ENCODE measurements at places on chromosomes 12 and 14. TPM values are rescaled to one million over a fixed set of nuclear protein-coding genes. Genes with fewer than 3 reads are reported as not detected.

Gene CCDC88C
- 11.3 TPM for total RNA-seq

Gene RPL10L
- total RNA-seq: not detected

Gene NRDE2
- 11.4 TPM for total RNA-seq

Gene CLECL1
- total RNA-seq: not detected

Gene ACOT6
- not detected for total RNA-seq

Gene IL31
- not detected for total RNA-seq

Gene GZMH
- total RNA-seq: not detected

Measured in hepatocyte (in vitro differentiated cells).